Epithelial cell of umbilical artery (primary cell): ENCODE measurements at places on chromosomes 5 and 9. TPM values are rescaled to one million over a fixed set of nuclear protein-coding genes. Genes with fewer than 3 reads are reported as not detected.

The GTF3C5 gene
- 46.8 and 56.7 TPM in 2 replicates for total RNA-seq

The PRDM9 gene
- total RNA-seq: not detected in 2 replicates

The HTR1A gene
- total RNA-seq: not detected in 2 replicates

The POLR3G gene
- 13.6 and 20.1 TPM in 2 replicates for total RNA-seq

The SH3GL2 gene
- total RNA-seq: 0.32 TPM in 1 of 2 replicates, not detected in the other

The TAS2R1 gene
- not detected in 2 replicates for total RNA-seq

The TMEM174 gene
- not detected in 2 replicates for total RNA-seq

The FSTL4 gene
- total RNA-seq: not detected in 2 replicates

The AMBP gene
- 0.15 TPM in 1 of 2 replicates, not detected in the other for total RNA-seq

The DCTN4 gene
- total RNA-seq: 26.7 and 27.9 TPM in 2 replicates

The ZNF169 gene
- 1.6 and 5.3 TPM in 2 replicates for total RNA-seq

The TLN1 gene
- total RNA-seq: 223 and 265 TPM in 2 replicates

The WNT8A gene
- not detected in 2 replicates for total RNA-seq

The GRM6 gene
- not detected in 2 replicates for total RNA-seq

The CDX1 gene
- total RNA-seq: not detected in 2 replicates

The GABRA1 gene
- total RNA-seq: not detected in 2 replicates

The GPR150 gene
- 0.30 and 0.32 TPM in 2 replicates for total RNA-seq

The SYNPO gene
- 6.2 and 10.2 TPM in 2 replicates for total RNA-seq

The LECT2 gene
- total RNA-seq: not detected in 2 replicates

The SPINK13 gene
- total RNA-seq: not detected in 2 replicates

The SPINK7 gene
- total RNA-seq: not detected in 2 replicates

The FOXD4L3 gene
- total RNA-seq: not detected in 2 replicates

The DOCK8 gene
- 0.46 and 1.3 TPM in 2 replicates for total RNA-seq

The CDKN2B-AS1 gene
- total RNA-seq: 1.1 and 2.3 TPM in 2 replicates

The CCDC183 gene
- under 0.01 and 0.46 TPM in 2 replicates for total RNA-seq

The ARL14EPL gene
- under 0.01 TPM in 1 of 2 replicates, not detected in the other for total RNA-seq

The RFESD gene
- 1.2 and 1.3 TPM in 2 replicates for total RNA-seq

The NME5 gene
- total RNA-seq: 0.65 and 1.1 TPM in 2 replicates

The C1QTNF2 gene
- 0.15 TPM in 1 of 2 replicates, not detected in the other for total RNA-seq

The KIAA0825 gene
- 1.3 and 2.0 TPM in 2 replicates for total RNA-seq

The KCNIP1 gene
- not detected in 2 replicates for total RNA-seq

The ANKRD20A1 gene
- 0.32 and 1.4 TPM in 2 replicates for total RNA-seq

The ADCY2 gene
- not detected in 2 replicates for total RNA-seq

The CCDC152 gene
- 1.6 and 2.9 TPM in 2 replicates for total RNA-seq

The ARID3C gene
- total RNA-seq: under 0.01 and 0.30 TPM in 2 replicates

The C7 gene
- total RNA-seq: 0.32 and 0.61 TPM in 2 replicates

The LCN15 gene
- total RNA-seq: not detected in 2 replicates

The TAF11L5 gene
- not detected in 2 replicates for total RNA-seq
